ENCODE measurements at places on chromosomes 3 and 15.

GRCh38 chr15:69881302-69881670, 216.4 kb downstream of the TLE3 start:
- DNase-seq = no peak

DNA sequence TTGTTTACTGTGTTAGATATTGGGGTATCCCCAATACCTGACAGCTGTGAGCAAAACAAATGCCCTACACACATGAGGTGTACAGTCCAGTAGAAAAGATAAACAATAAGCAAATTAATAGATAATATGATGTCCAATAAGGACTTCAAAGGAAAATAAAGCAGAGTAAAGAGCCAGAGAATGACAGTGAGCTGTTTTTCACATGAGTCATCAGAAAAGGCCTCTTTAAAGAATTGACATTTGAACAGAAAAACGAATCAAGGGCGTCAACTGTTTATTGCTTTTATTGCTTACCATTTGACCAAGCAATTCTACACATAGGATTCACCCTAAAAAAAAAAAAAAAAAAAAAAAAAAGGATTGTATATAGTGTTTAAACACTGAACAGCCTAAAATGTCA, 96.6 kb upstream of the FLNB start:
- no peak for DNase-seq

DNA sequence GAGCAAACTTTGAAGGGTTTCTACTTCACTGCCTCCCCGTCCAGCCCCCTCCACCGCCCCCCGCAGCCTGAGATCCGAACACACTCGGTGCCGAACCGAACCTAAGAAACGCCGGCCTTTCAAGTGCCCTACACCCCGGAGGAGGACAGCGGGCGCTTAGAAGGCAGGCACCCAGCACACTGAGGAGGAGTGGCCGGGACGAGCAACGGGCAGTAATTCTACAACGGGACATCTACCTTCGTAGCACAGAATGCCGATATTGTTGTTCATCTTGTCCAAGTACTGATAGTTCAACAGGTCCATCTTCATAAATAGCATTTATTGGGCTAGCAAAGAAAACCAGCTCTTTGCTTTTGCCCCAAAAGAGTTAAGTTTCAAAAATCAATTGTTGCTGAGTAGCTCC, 513 bp downstream of the VGLL4 start:
- DNase-seq = peak; percentile 9

DNA sequence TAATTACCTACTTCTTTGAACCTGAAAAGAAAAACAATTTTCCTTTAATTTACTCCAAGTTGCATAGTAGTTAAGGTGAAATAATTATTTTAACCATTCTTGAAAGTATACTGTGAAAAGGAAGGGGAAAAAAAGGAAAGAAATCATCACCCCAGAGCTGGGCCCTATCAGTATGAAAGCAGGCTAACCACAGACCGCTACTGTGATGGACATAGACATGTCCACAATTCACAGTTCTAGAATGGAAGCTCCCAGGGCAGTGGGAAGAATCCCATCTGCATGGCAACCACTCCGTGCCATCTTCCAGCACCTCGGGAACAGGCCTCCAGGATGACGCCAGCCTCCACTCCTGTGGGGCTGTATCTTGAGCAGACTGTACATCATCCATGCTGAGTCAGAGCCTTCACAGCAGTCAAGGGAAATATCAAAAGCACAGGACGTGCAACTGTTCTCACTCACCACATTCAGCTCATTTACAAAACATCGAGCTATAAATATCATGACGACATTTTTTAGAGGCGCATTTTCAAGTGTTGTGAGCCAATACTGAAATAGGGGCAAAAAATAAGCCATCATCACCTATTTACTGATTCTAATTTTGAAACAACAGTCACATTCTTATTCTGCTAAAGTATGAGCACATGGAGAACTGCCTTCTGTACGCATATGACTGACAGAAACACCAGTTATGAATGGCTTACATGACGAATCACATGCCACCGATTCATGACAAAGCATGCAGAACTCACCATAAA, 119.7 kb downstream of the SNRK start:
- no peak for DNase-seq

DNA sequence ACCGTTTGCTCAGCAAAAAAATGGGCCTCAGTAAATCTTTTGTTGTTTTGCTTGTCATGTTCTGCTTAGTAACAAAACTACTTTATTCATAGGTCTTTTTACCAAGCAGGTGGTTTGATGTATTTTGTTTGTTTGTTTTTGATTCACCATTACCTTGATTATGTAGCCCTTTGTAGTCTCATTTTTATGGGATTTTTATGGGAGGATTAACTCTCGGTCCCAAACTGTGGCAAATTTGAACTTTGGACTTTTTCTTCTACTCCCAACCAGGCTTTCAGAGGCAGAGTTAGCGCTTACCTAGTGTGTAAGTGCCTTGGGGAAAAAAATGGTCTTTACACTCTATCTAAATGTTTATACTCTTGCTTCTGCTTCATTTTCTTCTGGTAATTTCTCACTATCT, 276.7 kb upstream of the POU1F1 start:
- DNase-seq = no peak

DNA sequence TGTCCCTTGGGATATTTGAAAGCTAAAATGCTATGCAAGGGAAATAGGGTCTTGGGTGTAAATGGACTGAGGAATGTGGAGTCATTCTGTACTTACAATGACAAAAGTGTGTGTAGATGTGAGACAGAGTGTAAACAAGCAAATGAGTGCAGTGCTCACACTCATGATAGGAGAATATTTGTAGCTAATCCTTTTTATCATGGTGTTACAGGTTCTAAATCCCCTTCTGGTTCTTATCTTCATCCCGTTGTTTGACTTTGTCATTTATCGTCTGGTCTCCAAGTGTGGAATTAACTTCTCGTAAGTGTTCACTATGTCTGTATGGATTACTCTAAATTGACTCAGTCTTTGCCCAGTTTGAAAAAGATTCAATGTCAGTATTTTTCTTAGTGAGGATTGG, 30.5 kb downstream of the SLC15A2 start:
- no peak for DNase-seq

GRCh38 chr3:133865136-133865855, 30.4 kb downstream of the RAB6B start:
- no peak for DNase-seq

DNA sequence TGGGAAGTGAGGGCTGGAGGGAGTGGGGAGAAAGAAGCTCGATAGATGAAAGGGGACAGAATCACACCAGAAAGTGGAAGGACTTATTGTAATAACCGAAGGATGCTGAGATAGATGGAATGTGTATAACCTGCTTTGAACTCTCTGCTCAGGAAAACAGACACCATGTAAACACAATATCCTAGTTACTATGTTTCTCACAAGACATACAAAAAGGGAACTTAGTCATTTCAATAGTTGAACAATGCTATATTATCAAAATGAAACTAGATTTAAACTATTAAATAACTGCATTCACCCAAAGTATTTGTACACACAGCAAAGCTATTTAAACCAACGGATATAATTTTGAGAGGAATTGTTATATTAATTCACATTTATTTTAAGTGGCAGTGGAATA, 108.3 kb upstream of the GADL1 start:
- no peak for DNase-seq

DNA sequence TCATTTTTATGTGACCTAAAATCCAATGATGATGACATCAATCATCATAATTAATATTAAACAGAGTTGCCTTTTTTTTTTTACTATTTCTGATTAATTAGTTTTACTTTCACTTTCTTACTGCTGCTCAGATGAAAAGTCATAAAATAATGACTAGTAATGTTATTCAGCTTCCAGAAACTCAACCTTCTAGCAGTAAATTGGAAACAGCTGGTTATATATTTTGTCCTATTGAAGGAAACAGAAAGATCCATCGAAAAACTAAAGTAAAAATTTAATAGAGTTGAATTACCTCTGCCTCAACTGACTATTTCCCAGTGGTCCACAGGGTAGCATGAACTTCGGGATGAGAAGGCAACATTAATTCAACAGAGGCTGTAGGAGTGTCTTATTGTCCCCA, 107.1 kb upstream of the PTX3 start:
- no peak for DNase-seq

GRCh38 chr15:91928675-91929074, 75.2 kb downstream of the SLCO3A1 start:
- DNase-seq = no peak

GRCh38 chr3:142863930-142864920, 24.7 kb downstream of the PCOLCE2 start:
- DNase-seq = no peak

GRCh38 chr3:177055605-177056571, 141.4 kb downstream of the TBL1XR1 start:
- DNase-seq = no peak

- DNase-seq = no peak
Observed at GRCh38 chr3:78967061-78967460, 800.7 kb downstream of the ROBO1 start.

DNA sequence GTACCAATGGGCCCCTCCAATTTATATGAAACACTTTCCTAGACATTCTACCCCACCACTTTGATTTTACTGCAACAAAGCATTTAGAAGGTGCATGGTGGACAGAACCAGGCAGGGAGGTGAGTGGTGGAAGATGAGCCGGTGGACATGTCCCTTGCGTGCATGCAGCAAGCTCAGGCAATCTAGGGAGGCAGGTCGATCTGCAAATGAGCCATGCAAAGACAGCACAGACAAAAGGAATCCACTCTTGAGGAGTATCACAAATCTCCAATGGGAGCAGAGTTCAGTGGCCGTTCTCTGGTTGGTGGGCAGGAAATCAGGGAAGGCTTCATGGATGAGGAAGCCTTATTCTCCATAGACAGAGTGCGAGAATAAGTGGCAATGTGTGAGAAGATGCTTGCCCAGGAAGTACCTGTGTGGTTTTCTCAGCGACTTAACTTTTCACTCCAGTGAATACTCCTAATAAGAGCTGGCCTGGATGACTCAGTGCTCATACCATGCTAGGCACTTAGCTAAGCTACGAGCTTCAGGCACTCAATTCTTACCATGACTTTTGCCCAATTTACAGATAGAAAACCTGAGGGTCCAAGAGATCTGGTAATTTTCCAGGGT, 152.5 kb downstream of the FOXP1 start:
- no peak for DNase-seq

DNA sequence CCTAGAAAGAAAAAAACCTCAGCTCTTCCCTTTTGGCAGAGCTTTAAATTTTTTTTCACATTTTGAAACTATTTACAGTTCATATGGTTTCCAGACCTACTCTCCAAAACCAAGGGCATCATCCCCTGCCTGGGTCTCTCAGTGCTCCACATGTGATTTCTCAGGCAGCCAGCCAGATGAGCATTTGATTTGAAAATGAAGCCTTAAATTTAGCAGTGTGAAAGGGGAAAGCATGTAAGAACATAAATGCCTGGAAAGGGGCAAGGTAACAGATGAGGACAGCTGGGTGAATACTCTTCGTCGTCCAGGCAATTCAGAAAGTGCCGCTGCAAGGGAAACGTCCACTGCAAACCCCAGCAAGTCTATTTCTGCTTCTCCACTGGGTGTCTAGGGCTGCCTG, 94.8 kb downstream of the ATP8B4 start:
- DNase-seq = no peak

DNA sequence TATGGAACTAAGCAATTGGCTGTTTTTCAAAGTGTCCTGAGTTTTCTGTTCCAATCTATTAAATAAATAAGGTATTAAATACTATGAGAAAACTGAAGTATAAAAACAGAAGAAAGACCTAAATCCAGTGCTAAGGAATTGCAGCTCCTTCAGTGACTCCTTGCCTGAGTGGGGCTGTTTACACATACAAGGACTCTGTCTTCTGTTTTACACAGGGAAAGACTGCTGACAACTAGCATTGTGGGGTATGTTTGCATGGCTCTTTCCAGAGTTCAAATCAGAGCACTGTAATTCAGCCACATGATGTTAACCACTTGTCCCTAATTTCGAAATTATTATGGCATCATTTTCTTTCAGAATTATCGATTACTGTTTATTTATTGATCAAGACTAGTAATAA, 31.3 kb upstream of the MEIS2 start:
- DNase-seq = no peak

- DNase-seq = no peak
Observed at GRCh38 chr15:81776976-81777375, 268.8 kb downstream of the MEX3B start.

- no peak for DNase-seq
Observed at GRCh38 chr15:26790118-26790517, 17.3 kb upstream of the GABRB3 start.

- DNase-seq = no peak
Observed at GRCh38 chr3:174857301-174857700, 1.8 kb upstream of the NAALADL2 start.

DNA sequence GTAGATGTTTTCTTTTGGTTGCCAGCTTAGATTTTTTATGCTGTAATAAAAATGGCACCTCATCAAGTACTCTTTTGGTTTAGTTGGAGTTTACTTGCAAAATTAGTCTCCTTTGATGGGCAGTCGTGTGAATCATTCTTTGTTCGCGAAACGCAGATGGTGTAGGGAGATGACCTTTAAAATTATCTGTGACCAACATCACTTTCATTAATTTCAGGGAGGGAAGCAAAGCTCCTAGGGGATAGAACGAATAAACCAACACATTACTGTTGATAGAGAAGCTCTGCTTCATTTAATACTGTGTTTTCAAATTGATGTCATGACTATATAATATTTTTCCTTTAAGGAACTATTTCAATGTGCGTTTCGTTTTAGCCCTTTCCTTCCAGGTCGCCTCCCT, 67.4 kb downstream of the USP13 start:
- DNase-seq = no peak

DNA sequence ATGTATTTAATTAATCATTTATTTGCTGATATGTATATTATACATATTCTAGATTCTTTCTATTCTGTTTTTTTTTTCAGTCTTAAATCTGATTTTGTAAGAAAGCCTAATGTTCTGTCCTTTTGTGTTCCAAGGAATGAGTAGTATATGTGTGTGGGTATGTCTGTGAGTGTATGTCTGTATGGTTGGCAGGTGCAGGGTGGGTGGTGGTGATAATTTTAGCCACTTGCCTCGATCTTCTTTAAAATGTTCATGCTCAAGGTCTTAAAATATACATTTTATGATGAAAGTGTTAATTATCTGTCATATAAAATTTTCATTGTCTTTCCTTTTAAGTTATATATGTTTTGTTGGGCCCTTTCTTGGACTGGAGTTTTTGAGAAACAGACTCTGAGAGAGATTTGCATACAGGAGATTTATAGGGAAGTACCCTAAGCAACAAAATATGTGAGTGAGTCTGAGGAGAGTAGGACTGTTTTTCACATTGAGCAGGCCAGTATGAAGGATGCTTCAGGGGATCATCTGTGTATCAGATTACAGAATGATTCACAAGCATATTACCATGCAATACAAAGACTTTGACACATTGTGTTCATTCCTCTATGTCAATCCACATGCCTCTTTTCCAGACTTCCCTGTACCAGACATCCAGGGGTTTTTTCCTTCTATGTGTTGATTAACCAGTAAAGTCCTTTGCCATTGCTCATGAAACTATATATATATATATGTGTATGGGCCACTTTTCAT, 211.0 kb upstream of the DPPA4 start:
- no peak for DNase-seq

DNA sequence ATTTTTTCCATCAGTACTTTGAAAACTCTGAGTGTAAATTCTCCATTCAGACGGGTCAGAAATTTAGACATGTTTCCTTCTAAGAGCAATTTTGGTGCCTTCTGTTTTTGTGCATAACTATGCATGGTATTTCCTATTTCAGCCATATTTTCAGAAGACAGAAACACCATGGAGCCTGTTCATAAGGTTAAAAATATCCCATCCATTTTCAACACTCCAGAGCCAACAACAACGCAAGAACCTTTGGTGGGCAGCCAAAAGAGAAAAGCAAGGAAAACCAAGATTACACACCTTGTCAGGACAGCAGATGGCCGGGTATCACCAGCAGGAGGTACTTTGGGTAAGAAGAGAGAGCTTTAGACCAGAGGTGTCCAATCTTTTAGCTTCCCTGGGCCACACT, 275.6 kb downstream of the BBX start:
- no peak for DNase-seq
